ENCODE measurements at places on chromosomes 16 and 17.
A peak's percentile ranks its signal among the peaks of the same experiment; 100 is the strongest.

DNA sequence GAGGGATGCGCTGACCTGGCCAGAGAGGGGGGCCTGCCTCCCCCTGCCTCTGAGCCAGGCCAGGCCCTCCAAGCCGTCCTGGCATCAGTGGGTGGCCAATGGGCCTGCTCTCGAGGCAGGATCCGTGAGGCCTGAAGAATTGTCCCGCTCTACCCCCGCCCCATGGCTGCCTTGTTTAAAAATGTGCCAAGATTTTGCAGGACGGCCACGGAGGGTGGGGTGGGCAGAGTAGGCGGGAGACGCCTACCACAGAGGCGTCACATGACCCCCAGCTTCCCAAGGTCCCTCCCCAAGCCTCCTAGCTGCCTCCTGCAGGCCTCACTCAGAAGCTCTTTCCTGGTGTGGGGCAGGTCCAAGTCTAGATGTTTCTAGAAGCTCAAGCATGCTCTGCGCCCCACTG lies 69.5 kb downstream of the ENGASE start:
- DNase-seq: no peak

DNA sequence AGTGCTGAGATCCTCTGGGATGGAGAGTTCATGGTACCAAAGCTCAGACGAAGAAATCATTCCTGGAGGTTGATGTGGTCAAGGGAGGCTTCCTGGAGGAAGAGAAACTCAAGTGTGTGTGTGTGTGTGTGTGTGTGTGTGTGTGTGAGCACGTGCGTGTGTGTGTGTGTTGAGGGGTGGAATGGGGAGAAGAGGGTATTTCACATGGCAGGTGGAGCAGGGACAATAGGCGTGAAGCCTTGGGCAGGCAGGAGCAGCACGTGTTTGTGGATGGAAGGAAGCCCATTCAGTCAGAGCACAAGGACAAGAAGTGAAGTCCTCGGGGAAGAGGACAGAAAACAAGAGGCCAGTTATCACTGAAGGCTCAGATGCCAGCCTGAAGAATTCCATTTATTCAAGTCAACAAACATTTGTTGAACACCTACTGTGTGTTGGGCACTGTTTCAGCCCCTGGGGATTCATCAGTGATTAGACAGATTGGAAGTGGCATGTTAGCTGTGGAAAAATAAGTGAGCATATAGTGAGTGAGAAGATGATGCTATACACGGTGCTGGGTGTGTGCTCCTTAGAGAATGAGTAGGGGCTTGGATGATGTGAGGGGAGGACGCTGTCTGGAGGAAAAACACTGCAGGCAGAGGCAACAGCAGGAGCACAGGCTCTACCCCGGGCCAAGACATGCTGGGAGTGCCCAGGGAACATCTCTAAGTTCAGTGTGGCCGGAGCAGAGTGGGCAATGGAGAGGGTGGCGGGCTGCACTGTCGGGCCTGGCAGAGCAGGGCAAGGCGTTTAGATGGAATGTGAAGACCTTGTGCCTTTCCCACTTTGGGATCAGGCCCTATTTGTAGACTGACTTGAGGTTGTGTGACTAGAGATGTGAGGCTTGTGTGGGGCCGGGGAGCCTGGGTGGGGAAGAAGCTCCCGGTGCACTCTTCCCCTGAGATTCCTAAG lies 267.1 kb downstream of the CBLN1 start:
- DNase-seq: no peak

DNA sequence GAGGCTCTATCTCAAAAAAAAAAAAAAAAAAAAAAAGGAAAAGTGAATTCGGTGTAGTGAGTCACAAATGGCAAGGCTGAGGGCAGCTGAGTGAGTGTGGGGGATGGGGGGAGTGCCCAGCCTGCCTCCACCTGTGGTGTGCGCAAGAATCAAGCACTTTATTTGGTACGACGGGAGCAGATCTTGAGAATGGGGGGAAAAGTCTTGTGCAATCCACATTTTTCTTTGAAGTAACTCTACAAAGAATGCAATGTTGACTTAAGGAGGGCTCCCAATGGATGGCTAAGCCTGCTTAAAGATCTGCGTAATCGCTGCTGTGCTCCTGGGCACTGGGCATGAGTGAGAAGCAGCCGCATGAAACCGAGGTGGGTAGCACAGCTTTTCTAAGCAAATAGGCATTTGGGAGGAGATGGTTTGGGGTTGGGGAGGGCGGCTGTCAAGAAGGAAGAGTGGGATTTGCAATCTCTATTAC lies 28.2 kb downstream of the ATP2C2 start:
- no peak for DNase-seq

GRCh38 chr17:57892820-57893595 lies 43.2 kb upstream of the MRPS23 start:
- DNase-seq: peak; percentile 86

DNA sequence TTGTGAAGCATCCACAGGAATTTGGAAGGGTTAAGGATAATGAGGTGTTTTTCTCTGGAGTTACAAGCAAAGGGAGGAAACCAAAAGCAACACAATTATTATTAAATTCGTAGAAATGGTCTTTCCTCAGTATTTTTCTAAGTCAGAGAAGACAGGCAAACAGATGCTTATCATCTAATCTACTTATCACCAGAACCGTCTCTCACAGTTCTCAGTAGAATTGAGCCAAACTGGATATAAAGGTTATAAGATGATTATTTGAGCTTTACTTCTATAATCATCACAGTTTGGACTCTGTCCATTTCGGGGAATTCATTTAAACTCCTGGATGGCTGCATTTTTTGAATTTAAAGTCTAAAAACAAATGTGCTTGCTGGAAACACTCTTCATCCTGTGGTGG lies 245.0 kb downstream of the KCNJ2 start:
- no peak for DNase-seq

GRCh38 chr17:80264205-80265075 lies 3.8 kb downstream of the RNF213 start:
- DNase-seq: no peak

GRCh38 chr16:26087091-26087490 lies 395.3 kb downstream of the HS3ST4 start:
- DNase-seq: no peak

DNA sequence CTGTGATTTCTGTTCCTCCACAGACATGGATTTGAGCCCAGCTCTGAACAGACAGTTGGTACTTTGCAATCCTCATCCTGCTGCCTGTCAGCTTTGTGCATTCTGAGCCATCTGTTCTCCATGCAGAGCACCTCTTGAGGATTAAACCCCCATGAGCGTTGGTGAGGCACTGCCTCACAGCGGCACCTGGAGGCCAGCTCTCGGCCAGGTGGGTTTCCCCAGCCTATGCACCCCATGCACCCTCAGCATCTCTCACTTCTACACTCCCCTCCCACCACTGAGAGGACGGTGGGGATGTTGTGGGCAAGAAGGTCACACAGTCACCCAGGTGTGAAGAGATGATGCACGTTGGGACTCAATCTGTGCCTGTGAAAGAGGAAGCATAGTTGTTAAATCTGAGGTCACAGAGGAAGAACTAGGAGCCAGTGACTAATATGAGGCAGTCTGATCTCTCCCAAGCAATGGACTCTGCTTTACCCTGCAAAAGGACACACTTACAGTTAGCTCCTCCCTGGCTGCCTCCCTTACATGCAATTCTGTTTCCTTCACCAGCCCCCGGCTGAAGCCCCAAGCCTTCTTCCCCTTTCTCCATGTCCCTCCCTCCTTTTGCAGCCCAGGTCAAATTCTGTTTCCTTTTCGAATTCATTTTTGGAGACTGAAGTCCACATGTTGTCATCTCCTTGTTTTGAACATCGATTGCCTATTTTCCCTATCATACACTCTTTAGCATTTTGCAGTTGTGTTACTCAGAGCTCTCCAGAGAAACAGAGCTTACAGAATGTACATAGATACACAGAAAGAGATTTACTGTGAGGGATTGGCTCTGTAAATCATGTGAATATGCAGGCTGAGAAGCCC lies 58.5 kb downstream of the HS3ST3B1 start:
- DNase-seq: no peak

DNA sequence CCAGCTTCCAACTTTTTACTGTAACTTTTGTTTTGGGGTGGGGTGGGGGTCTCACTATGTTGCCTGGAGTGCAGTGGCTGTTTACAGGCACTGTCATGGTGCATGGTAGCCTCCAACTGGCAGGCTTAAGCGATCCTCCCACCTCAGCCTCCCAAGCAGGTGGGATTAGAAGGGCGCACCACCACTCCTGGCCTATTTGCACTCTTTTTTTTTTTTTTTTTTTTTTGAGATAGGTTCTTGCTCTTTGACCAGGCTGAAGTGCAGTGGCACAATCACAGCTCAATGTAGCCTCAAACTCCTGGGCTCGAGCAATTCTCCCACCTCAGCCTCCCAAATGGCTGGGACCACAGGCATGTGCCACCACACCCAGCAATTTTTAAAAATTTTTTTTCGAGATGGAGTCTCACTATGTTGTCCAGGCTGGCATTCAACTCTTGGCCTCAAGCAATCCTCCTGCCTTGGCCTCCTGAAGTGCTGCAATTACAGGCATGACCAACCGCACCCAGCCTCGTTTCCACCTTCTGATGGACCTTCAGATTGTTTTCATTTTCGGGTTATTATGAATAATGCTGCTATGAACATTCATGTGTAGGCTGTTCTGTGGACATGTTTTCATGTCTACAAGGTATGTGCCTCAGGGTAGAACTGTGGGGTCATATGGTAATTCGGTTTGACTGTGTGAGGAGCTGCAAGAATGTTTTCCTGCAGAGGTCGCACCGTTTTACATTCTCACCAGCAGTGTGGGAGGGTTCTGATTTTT lies 10.9 kb downstream of the TRAP1 start:
- DNase-seq: no peak

- no peak for DNase-seq
Observed at GRCh38 chr17:72125226-72125651, 4.4 kb downstream of the SOX9 start.

DNA sequence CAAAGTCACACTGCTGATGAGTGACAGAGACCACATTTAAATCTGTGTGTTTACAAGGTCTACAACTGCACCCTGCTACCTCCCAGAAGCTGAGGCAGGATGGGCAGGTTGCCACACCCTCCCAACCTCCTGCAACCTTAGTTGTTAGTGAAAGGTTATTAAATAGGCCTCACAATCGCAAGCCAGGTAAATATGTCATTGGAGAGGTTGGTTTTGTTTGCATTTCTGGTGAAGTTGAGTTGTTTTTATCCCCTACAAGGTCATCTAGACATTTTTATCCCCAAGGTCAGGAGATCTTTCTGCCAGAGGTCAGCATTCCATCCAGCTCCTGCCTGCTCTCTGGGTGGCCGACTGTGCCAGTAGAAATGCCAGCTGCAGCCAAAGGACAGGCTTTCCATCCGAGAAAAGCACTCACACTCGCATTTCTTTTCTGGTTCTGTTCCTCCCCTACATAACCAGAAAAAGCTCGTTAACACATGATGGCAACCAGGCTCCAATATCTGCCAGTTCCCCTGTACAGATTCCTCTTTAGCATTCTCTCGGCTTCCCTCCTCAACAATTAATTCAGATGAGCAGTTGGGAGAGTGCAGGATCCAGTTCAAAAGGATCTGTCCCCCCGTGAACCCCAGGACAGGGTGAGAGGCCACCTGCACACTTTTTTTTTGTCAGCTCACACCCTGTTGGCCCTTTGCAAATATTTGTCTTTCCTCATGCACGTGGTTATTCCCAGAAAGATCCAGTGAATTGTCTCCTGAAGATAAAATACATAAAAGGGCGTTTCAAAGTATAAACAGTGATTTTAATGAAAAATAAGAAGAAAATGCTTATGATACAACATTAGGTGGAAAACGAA lies 562.8 kb downstream of the MAF start:
- DNase-seq: no peak
